Activated CD4-positive, alpha-beta T cell treated with anti-CD3 and anti-CD28 coated beads, Interleukin-2, amount 50 U/mL, for 1 hour (primary cell): ENCODE measurements at places on chromosomes 12 and 14.
A peak's percentile ranks its signal among the peaks of the same experiment; 100 is the strongest.

DNA sequence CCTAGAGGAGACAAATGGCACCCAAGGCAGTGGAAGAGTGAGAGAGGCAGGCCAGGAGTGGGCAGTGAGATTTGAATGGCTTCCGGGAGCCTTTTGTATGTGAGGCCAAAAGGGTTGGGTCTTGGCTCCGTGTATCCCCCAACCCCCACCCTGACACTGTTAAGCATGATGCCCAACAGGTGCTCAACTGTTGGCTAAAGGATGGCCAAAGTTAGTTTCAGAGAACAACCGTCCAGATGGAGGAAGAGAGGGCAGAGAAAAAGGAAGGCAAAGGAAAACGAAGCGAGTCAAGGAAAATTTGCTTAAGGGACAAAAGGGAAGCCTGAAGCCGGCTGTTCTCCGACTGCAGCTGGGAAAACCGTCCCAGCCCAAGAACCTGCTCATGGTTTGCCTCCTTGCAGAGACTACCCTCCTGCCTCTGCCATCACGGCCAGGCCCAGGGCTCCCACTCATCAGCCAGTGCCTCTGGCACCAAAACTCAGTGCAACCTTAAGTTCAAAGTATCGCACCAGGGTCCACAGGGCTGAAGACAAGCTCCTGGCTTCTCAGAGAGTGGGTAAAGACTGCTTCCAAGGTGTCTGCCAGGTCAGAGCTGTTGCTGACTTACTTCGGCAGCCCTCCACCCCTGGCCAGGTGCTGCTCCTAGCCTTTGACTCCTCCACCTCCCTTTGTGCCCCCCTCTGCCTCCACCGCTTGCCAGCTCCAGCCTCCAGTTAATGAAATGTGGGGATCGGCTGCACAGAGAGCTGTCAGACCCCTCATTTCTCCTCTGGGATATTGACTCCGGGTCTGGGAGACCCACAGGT, 4.2 kb upstream of the C1QL4 start:
- no peak for DNase-seq

GRCh38 chr14:71286126-71286525, 378.9 kb downstream of the PCNX1 start:
- DNase-seq, result no peak

DNA sequence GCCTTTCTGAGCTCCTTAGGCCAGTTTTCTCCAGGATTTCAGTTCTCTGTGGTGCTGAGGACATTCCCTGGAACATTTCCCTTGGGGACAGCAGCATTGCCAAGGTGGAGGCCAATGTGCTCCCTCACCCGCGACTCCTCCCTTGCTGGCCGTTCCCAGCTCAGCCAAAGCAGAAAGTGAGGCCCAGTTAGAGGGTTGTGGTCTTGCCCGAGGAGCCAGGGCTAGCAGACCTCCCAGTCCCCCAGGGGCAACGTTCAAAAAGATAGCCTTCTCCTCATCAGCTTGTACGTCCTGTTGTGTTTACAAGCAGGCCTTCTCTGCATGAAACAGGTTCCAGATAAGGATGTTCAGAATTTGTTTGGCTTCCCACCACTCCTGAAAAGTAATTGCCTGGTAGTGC, 78.4 kb downstream of the SSPN start:
- DNase-seq, result no peak

- no peak for DNase-seq
Measured at GRCh38 chr14:81521356-81521755, 12.3 kb downstream of the SEL1L start.

DNA sequence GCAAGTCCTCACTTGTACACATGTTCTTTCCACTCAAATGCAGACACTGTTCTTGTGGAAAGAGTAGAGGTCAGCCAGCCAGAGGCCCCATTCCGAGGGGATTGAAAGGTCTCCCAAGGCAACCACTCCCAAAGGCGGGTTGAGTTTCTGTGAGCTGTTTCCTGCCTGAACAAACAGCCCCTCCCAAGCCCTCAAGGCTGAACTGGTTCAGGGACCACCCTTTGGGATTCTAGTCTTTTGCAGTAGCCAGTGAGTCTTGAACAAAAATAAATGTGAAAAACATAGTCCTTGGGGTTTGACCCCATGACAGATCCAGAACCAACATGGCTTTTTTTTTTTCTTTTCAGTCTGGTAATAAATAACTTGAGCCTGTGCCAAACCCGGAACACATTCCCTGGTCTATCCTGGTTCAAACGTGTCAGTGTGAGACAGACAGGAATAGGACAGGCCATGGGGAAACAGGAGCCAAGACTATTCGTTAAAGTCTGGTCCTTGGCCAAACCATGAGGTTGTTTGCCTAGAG, 17.6 kb upstream of the STK38L start:
- no peak for DNase-seq

GRCh38 chr12:52053536-52054209, 2.4 kb downstream of the NR4A1 start:
- DNase-seq, result peak; percentile 41

GRCh38 chr12:89597210-89597609, 71.4 kb upstream of the POC1B start:
- DNase-seq, result no peak

DNA sequence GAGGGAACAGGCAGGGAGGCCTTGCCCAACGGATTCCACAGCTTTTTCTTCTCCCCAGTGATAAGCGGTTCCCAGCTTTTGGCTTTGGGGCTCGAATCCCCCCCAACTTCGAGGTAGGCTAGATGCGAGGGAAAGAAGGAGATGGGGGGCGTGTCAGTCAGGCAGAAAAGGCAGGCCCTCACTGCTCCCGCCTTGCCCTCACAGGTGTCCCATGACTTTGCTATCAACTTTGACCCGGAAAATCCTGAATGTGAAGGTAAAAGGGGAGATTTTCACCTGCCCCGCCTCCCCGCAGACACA, 4.9 kb downstream of the CPNE6 start:
- DNase-seq, result no peak

DNA sequence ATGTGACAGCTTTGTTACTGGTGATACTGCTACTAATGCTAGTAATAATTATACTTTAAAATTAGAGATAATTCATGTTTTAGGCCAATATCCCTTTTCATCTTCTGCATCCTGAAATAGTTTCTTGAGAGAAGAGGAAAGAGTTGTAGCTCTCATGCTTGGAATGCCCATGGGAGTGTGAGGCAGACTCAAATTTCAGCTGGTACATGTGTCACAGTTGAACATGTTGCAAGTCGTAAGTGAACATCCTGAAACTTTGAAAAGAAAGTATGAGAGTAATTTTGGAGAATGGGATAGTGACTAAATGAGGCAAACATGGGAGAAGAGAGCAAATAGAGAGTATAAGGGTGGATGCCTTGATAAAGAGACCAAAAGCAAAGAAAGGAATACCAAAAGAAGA, 168.0 kb downstream of the TMTC3 start:
- no peak for DNase-seq

- DNase-seq, result no peak
Measured at GRCh38 chr12:108806346-108806745, 51.0 kb downstream of the SSH1 start.

- DNase-seq, result no peak
Measured at GRCh38 chr12:119398190-119398589, 63.7 kb downstream of the CCDC60 start.

- no peak for DNase-seq
Measured at GRCh38 chr14:62759796-62760195, 285.5 kb downstream of the KCNH5 start.

- no peak for DNase-seq
Measured at GRCh38 chr12:106072751-106073150, 66.0 kb downstream of the NUAK1 start.

- DNase-seq, result no peak
Measured at GRCh38 chr14:67738740-67739504, 37.2 kb downstream of the RDH12 start.

GRCh38 chr12:49872781-49873181, 29.9 kb upstream of the BCDIN3D start:
- DNase-seq, result no peak

DNA sequence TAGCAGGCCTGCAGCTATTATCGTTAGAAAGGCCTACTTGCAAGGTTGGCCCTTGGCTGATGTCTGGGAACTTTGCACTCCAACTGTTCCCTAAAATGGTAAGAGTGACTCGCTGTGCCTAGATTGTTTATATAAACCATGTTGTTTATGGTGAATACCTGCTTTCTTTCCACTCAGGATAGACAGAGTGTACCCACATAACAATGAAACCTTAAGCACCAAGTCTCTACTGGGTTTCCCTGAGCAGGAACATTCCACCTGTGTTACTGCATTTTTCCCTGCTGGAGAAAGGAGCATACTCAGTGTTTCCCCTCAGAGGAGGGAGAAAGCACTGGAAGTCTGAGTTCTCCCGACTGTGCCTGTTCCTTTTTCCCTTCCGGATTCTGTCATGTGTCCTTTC, 32.8 kb downstream of the ERP29 start:
- DNase-seq, result no peak

GRCh38 chr12:108563136-108563803, 874 bp downstream of the ISCU start:
- peak; percentile 85 for DNase-seq

DNA sequence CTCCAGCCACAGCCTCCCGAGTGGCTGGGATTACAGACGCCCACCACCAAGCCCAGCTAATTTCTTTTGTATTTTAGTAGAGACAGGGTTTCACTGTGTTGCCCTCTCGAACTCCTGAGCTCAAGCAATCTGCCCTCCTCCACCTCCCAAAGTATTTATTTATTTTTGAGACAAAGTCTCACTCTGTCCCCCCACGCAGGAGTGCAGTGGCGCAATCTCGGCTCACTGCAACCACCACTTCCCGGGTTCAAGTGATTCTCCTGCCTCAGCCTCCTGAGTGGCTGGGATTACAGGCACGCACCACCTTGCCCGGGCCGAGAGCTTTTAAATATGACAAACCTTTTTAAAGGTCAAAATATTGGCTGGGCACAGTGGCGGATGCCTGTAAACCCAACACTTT, 14.6 kb downstream of the NUMB start:
- no peak for DNase-seq

DNA sequence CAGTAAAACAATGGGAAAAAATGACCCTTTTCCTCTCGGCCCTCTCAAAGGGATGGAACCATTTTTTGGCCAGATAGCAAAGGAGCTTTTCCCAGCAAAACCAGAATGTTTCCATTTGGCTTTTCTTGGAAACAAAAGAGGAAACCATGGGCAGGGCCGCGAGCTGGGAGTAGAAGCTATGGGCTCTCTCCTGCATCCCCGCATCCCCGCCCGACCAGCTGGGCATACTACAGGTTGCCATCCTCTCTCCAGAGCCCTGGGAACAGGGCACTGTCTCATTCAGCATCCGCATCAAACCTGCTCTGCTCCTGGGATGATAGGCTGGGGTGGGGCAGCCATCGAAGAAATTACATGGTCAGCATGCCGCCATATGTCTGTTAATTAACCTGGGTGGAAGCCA, 20.9 kb downstream of the CD9 start:
- DNase-seq, result no peak

DNA sequence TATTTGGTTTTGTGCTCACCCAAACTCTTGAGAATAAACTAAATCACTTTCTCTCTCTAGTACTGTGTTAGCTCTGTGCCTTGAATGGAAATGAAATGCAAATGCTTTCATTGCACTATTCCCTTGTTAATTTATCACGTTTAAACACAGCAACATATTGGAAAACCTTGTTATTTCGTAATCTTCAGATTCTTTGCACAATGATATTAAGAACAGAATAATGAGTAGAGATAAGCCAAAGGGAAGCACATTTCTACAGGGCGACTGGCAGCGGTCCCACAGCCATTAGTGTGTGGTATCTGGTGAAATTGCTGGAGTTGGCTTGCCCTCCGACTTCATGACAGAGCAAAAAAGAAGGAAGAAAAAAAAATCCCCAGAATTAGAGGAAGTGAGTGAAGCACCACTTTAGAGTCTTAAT, 166.1 kb upstream of the E2F7 start:
- DNase-seq, result no peak

GRCh38 chr14:23071244-23071920, 14.1 kb upstream of the CDH24 start:
- peak; percentile 74 for DNase-seq

GRCh38 chr12:63982604-63983295, 138.2 kb downstream of the SRGAP1 start:
- no peak for DNase-seq

GRCh38 chr12:102023343-102023930, 38.4 kb downstream of the WASHC3 start:
- no peak for DNase-seq

GRCh38 chr12:112418273-112418607, 507 bp upstream of the PTPN11 start:
- no peak for DNase-seq

- no peak for DNase-seq
Measured at GRCh38 chr14:92493492-92493891, 20.1 kb upstream of the RIN3 start.

- peak; percentile 30 for DNase-seq
Measured at GRCh38 chr12:12024911-12025682, 45.6 kb upstream of the BCL2L14 start.

- DNase-seq, result no peak
Measured at GRCh38 chr14:68229423-68230100, 410.0 kb downstream of the RAD51B start.

DNA sequence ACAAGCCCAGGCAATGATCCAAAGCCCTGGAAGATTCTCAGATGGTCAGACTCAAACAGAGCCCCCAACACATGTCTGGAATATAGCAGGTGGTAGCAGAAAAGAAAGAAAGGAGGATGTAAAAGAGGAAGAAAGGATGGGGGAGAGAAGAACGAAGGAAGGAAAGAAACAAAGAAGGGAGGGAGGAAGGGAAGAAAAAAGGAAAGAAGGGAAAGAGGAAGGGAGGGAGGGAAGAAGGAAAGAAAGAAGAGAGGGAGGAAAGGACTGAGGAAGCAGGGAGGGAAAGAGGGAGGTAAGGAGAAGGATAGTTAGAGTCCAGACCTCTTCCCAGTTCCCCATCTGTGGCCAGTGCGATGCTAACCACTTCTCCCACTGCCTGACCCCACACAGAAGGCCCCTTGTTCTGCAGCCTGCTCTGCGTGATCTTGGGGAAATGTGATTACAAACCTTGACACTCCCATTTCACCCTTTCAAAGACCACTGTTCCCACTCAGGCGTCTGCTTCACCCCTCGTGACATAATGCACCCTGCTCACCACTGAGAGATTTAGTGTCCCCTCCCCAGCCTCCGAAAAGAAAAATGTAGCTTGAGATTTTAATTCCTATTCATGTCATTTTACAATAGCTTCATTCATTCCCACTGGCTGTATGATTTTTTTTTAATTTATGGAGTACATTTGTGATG, 357.9 kb downstream of the BCL11B start:
- no peak for DNase-seq

DNA sequence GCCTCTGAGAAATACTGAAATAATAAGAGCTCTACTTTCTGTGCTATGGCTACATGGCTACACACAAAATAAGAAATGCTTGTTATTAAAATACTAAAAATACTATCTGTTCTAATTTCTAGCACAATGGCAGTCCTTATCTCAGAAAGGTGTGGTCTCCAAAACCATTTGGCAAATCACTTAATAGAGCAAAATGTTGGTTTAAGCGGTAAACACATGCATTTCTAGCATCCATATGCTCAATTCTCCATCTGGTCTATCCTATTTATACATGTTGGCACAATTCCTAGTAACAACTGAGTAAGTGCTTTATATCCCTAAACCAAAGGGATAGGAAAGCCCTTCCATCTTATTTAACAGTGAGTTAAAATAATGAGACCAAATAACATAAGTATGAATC, 107.0 kb downstream of the PAPLN start:
- no peak for DNase-seq
